ENCODE measurements at places on chromosomes 1 and 21.

- DNase-seq = no peak
Measured at GRCh38 chr1:117573386-117574023, 32.3 kb upstream of the TENT5C start.

- no peak for DNase-seq
Measured at GRCh38 chr1:245578308-245578707, 423.5 kb downstream of the KIF26B start.

DNA sequence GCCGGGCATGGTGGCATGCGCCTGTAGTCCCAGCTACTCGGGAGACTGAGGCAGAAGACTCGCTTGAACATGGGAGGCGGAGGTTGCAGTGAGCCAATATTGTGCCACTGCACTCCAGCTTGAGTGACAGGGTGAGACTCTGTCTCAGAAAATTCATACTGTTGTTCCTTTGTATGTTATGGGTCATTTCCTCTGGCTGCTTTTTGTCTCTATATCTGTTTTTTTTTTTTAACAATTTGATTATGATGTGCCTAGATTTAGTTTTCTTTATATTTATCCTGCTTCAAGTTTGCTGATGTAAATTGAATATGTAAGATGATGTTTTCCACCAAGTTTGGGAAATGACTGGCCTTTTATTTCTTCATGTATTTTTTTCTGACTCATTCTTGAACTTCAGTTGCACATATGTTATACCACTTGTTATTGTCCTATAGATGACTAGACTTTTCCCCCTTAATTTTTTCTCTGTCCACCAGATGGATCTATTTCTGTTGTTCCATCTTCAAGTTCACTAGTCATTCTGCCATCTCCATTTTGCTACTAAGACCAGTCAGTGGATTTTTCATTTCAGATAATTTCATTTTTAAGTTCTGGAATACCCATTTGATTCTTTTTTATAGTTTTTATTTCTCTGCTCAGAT, 173.5 kb downstream of the GALNT2 start:
- DNase-seq = no peak

- DNase-seq = no peak
Measured at GRCh38 chr1:21662426-21663247, 6.5 kb downstream of the RAP1GAP start.

DNA sequence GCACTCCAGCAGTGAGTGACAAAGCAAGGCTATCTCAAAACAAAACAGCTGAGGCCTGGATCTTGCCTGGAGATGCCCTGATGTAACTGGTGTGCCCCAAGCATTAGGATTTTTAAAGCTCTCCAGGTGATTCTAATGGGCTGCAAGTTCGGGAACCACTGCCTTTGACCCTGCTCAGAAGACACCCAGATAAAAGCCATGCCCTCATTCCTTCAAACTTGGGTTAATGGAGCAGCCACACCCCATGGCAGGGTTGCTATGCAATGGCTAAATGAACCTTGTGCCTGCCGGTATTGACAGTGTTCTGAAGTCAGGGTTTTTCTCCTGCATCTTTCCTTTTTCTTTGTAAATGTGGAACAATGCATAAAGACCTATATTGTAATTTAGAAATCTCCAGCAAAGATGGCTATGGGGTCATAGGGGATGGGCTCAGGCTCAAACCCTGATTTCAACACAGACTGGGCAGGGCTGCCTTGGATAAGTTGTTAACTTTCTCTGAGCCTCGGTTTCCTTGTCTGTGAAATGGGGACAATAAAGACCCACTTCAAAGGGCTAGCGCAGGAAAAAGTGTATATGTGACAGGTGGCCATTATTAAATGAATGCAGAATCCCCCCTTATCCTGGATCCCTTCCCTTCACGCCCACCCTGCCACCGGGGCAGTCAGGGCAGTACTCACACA, 453 bp downstream of the TFF3 start:
- DNase-seq = no peak

DNA sequence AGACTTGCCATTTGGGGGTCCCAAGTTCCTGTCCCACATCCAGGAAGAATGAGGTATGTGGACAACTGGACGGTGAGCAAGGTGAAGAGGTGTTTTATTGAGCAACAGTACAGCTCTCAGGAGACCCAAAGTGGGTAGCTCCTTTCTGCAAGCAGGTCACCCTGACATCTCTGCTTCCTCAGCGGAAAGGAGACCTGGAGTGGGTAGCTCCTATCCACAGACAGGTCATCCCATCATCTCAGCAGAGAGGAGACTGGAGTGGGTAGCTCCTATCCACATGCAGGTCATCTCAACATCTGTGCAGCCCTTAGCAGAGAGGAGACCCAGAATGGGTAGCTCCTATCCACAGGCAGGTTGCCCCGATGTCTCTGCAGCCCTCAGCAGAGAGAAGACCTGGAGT, 13.8 kb upstream of the FNBP1L start:
- no peak for DNase-seq

DNA sequence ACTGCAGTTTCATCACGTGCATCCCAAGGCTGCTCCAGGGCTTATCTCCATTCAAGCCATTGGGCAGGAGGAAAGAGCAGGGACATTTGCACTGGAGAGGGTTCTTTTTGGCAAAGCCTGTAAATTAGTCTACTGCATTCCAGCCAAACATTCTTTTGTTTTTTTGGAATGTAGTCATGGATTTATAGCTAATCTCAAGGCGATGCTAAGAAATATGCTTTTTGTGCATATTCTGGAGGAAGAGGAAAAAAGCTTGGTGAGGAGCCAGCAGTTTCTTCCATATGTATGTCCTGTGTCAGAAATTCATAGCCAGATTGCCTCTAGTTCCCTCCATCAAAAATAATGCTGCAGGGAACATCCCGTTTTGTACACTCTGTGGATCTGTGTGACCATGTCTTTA, 221.4 kb downstream of the BACH1 start:
- DNase-seq = no peak

- DNase-seq = no peak
Measured at GRCh38 chr21:26739189-26739588, 106.0 kb downstream of the ADAMTS1 start.

GRCh38 chr1:201471772-201472171, 2.8 kb upstream of the PHLDA3 start:
- DNase-seq = no peak

DNA sequence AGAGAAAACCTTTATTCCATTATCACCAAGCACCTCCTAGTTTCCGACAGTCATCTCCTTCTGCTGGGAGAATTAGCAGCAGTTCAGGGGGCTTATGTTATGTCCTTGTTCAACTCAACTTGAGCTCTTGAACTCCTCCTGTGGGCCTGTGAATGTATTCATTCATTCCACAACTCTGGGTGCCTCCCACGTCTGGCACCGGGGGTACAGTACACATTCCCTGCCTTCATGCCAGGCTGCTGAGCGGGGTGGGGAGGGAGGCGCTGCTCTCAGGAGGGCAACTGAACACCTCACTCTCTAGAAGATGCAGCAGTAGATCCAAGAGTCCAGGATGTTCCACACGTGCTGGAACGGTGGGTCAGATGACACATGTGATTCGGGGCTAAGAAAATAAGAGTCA, 4.3 kb upstream of the MX2 start:
- no peak for DNase-seq

DNA sequence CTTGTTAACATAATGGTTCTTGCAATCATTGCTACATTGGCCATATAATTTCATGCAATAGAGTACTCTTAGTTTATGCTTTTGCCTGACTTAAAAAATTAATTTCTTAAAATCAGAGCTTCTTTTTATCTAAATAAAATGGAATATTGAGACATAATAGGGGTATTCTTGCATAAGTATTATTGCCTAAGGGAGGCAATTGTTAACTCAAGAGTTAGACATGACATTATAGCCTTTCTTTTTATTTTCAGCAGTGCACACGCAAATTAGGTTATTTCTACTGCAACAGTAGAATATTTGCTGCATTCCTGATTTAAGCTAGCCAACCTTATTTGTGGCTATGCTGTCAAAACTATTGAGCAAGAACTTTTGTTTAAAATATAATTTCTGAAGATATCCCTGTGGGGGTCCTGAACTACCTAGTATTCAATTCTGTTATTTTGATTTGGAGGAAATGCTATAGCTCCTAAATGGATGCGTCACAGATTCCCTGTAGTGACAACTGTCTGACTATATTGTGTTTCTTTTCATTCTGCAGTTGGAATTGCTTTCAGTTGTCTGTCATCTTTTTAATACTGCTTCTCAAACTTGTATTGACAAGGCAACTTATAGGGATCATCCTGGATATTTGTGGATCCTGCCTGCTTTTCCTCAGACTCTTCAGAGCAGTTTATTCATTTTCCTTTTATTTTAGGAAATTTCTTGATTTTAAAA, 211.0 kb downstream of the PATJ start:
- no peak for DNase-seq

DNA sequence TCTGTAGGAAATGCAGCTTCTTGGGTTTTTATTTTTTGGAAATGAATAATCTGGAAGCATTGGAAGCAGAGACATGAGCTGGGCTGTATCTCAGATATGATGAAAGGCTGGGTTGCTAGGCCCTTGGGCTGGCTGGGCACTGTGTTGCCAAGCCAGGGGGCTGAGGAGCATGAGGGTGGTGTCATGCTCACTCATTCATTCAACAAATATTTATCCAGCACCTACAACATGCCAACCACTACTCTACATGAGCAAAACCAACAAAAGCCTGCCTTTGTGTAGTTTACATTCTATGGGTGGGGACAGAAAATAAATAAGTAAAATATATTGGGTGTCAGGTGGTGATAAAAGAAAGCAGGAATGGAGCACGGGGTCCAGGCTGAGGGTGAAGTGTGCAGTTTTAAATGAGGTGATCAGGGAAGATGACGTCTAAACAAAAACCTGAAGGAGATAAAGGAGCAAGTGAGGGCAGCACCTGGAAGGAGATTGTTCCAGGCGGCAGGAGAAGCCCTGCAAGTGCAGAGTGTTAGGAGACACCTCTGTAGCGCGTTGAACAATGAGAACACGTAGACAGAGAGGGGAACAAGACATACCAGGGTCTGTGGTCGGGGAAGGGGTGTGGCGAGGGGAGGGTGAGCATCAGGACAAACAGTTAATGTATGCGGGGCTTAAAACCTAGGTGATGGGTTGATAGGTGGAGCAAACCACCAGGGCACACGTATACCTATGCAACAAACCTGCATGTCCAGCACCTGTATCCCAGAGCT, 10.9 kb downstream of the TAGLN2 start:
- DNase-seq = no peak

DNA sequence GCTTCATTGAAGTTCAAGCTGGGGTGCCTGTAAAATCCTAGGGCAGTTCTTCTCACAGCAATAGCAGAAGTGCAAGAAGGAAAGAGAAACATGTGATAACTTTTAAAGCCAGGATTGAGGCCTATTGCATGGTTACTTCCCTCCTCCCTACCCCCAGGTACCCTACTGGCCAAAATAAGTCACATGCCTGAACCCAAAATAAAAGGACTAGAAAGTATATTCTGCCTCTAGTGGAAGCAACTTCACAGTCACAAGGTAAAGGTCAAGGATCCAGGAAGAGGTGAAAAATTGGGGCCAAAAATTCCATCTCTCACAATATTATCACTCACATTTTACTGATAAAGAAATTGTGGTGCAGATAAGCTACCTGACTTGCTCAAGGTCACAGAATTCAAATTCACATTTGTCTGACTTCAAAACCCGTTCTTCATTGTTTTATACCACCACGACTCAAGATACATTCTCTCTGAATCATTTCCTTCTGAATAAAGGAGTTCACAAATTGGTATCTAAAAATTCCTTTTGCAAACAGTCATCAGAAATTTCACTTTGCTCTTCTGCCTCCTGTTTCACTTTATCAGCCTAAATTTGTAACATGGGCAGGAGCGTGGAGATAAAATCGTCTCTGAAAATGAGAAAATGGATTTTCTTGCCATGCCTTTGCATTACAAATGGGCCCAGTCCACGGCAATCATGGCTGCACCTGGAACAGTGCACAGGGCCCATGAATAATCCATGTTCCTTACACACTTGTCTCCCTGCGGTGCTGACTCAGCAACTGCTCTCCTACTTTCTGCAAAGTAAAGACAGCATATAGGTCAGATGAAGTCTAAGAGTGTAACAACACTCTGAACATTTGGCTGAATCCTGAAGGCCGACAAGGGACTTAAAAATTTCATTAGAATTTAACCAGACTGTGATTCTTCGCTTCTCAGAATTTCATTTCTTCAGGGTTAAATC, 485.3 kb upstream of the NFIA start:
- no peak for DNase-seq

DNA sequence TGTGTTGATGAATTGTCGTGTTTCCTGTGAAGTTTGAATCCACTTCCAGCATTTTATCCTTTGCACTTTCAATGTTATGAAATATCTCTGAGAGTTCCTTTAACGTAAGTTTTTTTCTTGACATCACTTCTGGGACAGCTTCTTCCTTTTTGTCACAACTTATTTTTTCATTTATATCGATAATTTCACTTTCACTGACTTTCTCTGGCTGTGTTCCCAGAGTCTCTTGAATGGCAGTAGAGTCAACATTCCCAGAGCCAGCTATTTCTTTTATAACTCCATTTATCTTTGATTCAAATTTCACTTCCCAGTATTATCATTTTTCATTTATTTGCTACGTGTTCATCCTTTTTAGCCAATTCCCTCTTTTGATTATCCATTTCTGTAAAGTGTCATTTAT, 256.5 kb downstream of the PAPPA2 start:
- DNase-seq = no peak

Data from stimulated activated naive CD8-positive, alpha-beta T cell treated with anti-CD3 and anti-CD28 coated beads, Interleukin-15, amount 100 ng/mL, for 72 hours (primary cell).